A375 (cell line): ENCODE measurements at places on chromosomes 3 and 15. TPM values are rescaled to one million over a fixed set of nuclear protein-coding genes. Genes with fewer than 3 reads are reported as not detected.

SUSD5 gene
- total RNA-seq, result 5.1 and 9.7 TPM in 2 replicates

ARGFX gene
- total RNA-seq, result not detected in 2 replicates

CSPG4 gene
- total RNA-seq, result 257 and 268 TPM in 2 replicates

GHSR gene
- total RNA-seq, result not detected in 2 replicates

LNP1 gene
- total RNA-seq, result 2.9 and 3.8 TPM in 2 replicates

PLSCR5 gene
- not detected in 2 replicates for total RNA-seq

GNAT1 gene
- not detected in 2 replicates for total RNA-seq

GREM1 gene
- total RNA-seq, result not detected in 2 replicates

CYP8B1 gene
- total RNA-seq, result 0.11 TPM in 1 of 2 replicates, not detected in the other

LRRC3B gene
- total RNA-seq, result not detected in 2 replicates

RPL39L gene
- total RNA-seq, result 57.7 and 58.9 TPM in 2 replicates

PIGZ gene
- total RNA-seq, result 0.29 and 2.8 TPM in 2 replicates

C2CD4B gene
- total RNA-seq, result not detected in 2 replicates

CHRNA3 gene
- total RNA-seq, result not detected in 2 replicates

GMNC gene
- not detected in 2 replicates for total RNA-seq
